ENCODE measurements at places on chromosomes 2 and 18.

DNA sequence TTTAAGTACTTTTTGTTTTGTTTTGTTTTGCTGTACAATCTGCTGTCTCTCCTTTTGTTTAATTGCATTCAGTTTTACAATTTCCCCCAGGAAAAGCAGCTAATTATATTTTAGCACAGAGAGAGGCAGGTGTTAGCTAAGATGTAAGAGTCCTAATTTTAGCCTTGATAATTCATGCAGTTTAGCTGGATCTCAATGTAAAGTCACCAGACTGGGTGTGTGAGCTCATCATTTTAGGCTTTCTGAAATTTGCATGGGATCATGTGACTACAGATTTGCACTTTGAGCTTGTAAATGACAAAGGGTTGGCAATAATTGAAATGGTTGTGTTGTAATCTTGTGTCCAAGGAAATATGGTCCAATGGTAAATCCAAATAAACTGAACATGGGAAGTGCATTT is 68.5 kb downstream of the ETAA1 start:
- DNase-seq = no peak

DNA sequence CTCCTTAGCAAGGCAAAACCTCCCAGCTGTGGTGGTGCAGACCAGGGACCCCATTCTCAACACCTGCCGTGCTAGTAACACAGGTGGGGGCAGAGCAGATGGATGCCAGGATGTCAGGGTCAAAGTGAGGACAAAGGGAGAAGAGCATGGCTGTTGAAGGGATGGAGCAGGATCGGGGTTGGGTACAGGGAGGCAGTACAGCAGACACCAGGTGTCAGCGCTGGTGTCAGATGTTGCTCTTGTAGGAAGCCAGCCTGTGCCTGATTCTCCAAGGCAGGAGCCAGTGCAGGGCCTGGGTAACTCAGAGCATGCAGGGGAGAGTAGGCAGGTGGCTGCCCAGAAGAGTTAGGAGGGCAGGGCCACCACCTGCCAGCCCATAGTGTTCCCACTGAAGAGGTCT is 222.1 kb upstream of the SPRED2 start:
- no peak for DNase-seq

GRCh38 chr2:165640247-165640929 is 153.7 kb downstream of the GALNT3 start:
- no peak for DNase-seq

DNA sequence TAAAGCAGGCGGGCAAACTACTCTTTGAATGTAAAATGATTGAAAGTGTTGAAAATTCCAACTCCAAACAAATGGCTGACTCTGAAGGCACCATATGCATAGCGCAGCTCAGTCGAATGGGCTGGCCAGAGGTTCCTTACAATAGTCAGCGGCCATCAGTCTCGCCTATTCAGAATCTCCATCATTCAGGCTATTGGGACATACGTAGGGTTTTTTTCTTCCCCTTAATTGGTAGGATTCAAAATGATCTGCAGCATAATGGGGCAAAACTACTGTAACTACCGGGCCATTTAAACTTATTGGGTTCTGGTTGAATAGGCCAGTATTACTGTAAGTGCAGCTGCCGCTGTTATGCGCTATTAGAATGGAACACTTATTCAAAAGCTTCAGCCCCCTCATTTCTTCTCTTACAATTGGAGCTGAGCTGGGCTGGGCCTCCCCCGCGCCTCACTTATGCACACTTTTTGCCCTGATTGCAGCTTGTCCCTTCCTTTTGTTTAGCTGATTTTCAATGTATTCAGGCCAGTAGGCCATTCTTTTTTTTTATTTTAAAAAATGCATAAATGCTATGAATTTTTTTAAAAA is 40.4 kb downstream of the SLC9A4 start:
- DNase-seq = no peak
